Gastroesophageal sphincter (tissue), 4 donors: ENCODE measurements at places on chromosomes 6 and 20. TPM values are rescaled to one million over a fixed set of nuclear protein-coding genes. Genes with fewer than 3 reads are reported as not detected.

The SSTR4 gene
- total RNA-seq = not detected

The AFG1L gene
- 4.8 TPM for total RNA-seq

The CRYBG1 gene
- 10.8 TPM for total RNA-seq

The BMP6 gene
- total RNA-seq = 16.1 TPM

The AKAP7 gene
- 15.1 TPM for total RNA-seq

The GINS1 gene
- not detected for total RNA-seq

The CD109 gene
- 26.0 TPM for total RNA-seq
